ENCODE measurements at places on chromosomes 1 and 21. TPM values are rescaled to one million over a fixed set of nuclear protein-coding genes. Genes with fewer than 3 reads are reported as not detected.

NTNG1 gene
- polyA plus RNA-seq: 0.69 TPM

SPTA1 gene
- polyA plus RNA-seq: 0.21 TPM

LRRC3 gene
- polyA plus RNA-seq: 0.46 TPM

BTBD8 gene
- polyA plus RNA-seq: 0.46 TPM

RASSF5 gene
- polyA plus RNA-seq: 69.7 TPM

PTCH2 gene
- polyA plus RNA-seq: 0.56 TPM

HAX1 gene
- polyA plus RNA-seq: 88.8 TPM

EDARADD gene
- not detected for polyA plus RNA-seq

CFAP107 gene
- not detected for polyA plus RNA-seq

PPFIA4 gene
- polyA plus RNA-seq: 0.30 TPM

NCF2 gene
- 10.9 TPM for polyA plus RNA-seq

AGO4 gene
- polyA plus RNA-seq: 10.4 TPM

ASPM gene
- polyA plus RNA-seq: 0.13 TPM

CD160 gene
- polyA plus RNA-seq: not detected

COL9A2 gene
- polyA plus RNA-seq: 30.6 TPM

KRTAP19-3 gene
- not detected for polyA plus RNA-seq

GLUL gene
- 66.9 TPM for polyA plus RNA-seq

FAM78B gene
- 0.22 TPM for polyA plus RNA-seq

RSBN1 gene
- polyA plus RNA-seq: 20.6 TPM

DDR2 gene
- 0.06 TPM for polyA plus RNA-seq

FCMR gene
- 931 TPM for polyA plus RNA-seq

HTR6 gene
- polyA plus RNA-seq: not detected

HSPB7 gene
- polyA plus RNA-seq: not detected

DPT gene
- polyA plus RNA-seq: not detected

MXRA8 gene
- polyA plus RNA-seq: 0.10 TPM

ZNF593OS gene
- polyA plus RNA-seq: not detected

RNF186 gene
- not detected for polyA plus RNA-seq

CLDN17 gene
- polyA plus RNA-seq: not detected

S100A14 gene
- not detected for polyA plus RNA-seq

ERICH3 gene
- 0.10 TPM for polyA plus RNA-seq

CFHR5 gene
- not detected for polyA plus RNA-seq

LRRC53 gene
- polyA plus RNA-seq: not detected

CRYBG2 gene
- polyA plus RNA-seq: 5.3 TPM

FCRL3 gene
- 220 TPM for polyA plus RNA-seq

SLC44A5 gene
- polyA plus RNA-seq: 0.12 TPM

CD5L gene
- polyA plus RNA-seq: not detected

UBXN11 gene
- polyA plus RNA-seq: 68.0 TPM

VWA1 gene
- not detected for polyA plus RNA-seq

EDN2 gene
- 0.17 TPM for polyA plus RNA-seq

C8B gene
- not detected for polyA plus RNA-seq

PDZK1 gene
- not detected for polyA plus RNA-seq

FASLG gene
- polyA plus RNA-seq: not detected

COPA gene
- 37.9 TPM for polyA plus RNA-seq

RAB3B gene
- polyA plus RNA-seq: not detected

Measured in B cell (primary cell).